NCI-H510A (cell line): ENCODE measurements at places on chromosomes 16 and 17.

- DNase-seq: no peak
These were observed 32.5 kb downstream of the MARF1 start for GRCh38 chr16:15610369-15610871.

DNA sequence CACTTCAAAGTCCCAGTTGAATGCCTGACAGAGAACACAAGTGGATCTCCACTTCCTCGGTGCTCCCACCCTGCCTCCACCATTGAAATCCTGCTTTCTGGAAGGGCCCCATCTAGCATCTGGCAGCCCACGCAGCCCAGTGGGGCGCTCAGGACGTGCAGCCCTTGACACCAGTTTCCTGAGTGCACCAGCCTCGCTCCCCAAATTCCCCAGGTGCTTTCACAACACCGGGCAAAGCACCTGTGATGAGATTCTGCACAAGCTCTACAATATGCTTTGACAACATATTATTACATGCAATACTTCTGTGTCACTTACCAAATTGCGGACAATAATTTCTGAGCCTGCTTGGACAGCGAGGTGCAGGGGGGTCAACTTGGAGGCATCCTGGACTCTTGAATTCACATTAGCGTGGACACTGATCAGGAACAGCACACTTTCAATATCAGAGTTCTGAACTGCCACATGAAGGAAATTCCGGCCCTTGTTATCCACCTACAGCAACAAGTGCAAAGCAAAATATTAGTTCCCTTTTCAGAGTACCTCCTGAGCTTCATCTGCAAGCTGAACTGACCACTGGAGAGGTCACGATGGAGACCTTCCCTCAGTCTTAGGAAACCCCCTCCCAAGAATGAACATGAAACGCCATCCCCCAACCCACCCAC lies 33.9 kb downstream of the CYB5D2 start:
- no peak for DNase-seq

- DNase-seq: no peak
These were observed 22.1 kb upstream of the FASN start for GRCh38 chr17:82120148-82120547.

DNA sequence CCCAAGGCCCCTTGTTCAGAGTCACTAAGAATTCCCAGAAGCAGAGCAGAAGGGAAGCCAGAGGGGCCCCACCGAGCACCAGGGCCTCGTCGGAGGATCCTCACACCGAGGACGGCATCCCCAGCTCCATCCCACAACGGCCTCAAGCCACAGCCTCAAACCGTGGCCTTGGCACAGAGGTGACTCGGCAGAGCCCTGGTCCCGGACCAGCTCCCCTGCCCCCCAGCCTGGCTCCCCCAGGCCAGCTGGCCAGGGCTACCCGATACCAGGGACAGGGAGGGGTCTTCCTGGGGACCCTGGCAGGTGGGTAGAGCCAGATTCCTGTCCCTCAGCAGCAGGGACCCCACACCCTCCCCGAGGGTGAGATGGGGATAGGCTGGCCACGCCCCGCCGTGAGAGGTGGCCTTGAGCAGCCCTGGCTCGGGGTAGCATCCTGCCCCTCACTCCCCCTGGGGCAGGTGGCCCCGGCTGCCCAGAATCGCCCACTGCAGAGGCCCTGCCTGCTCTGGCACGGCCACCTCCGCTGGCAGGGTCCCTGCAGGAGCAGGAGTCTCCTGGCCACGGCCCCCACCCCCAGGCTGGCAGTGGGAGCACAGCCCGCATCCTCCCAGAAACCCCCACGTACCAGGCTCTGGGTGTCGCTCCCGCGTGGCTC lies 5.6 kb upstream of the PVALEF start:
- no peak for DNase-seq

DNA sequence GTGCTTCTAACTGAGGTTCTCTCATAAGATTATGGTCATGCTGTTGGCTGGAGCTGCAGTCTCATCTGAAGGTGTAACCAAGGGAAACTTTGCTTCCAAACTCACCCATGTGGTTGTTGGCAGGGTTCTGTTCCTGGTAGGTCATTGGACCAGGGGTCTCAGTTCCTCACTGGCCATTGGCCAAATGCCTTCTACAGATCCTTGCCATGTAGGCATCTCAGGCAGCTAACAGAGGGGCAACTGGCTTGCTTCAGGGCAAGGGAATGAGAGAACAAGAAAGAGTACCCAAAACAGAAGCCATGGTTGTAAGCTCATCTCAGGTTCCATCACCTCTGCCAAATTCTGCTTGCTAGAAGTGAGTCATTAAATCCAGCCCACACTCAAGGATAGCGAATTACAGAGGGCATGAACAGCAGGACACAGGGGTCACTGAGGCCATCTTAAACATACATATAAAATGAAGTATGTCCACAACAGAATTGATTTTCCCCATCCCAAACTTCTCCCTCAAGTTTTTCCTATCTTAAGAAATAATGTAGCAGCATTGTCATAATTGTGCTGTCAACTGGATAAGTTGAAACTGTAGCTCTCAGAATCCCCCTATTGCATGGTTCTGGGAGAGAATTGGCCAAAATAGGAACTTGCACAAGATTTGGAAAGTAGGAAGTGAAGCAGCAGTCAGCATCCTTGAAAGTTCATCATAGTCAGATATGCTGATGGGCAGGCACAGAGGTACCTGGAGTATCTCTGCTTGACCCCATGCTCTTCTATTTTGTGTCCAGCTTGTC lies 42.4 kb upstream of the CES5A start:
- DNase-seq: no peak

- no peak for DNase-seq
These were observed 13.9 kb upstream of the USP36 start for GRCh38 chr17:78854508-78854907.

- no peak for DNase-seq
These were observed 11.2 kb upstream of the ACSF2 start for GRCh38 chr17:50414808-50415207.

GRCh38 chr16:68370581-68371275 lies 59.9 kb downstream of the PRMT7 start:
- DNase-seq: peak; percentile 60

DNA sequence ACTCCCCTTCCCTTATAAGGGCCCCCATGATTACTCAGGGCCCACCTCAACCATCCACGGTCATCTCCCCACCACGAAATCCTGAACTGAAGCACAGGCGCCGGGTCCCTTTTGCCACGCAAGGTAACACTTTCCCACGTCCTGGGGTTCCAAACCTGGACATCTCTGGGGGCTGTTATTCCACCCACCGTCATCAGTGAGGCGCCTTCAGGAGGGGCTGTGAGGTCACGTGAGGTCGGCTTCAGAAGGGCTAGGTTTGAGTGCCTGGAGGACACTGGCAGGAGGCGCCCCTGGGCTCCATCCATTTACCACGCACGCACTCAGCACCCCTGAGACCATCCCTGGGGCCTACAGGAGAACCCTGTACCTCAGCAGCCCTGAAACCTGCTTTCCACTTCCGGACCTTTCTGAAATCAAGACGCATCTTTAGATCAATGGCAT lies 4.1 kb downstream of the CD2BP2 start:
- DNase-seq: no peak

GRCh38 chr17:8843344-8843743 lies 24.1 kb downstream of the PIK3R6 start:
- DNase-seq: no peak

DNA sequence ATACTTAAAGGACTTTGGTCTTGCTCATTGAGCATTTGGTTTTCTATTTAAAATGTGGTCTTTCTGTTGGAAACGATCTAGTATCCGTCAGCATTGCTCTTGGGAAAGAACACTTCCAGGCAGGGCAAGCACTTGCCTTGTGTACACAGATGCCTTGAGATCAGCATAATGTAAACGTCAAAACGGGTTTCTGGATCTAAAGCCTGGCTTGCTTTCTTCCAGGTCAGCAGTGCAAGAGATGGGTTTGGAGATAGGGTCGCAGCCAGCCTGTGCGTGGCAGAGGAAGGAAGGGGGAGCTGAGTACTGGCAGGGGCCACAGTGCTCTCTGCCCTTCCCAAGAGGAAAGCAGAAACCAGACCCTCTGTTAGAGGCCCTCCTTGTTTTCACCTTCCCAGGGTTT lies 175.5 kb downstream of the LGALS9B start:
- no peak for DNase-seq

- DNase-seq: no peak
These were observed 132.2 kb upstream of the MPHOSPH6 start for GRCh38 chr16:82302042-82302727.

- DNase-seq: no peak
These were observed 12.7 kb upstream of the DNAH17 start for GRCh38 chr17:78589885-78590284.

DNA sequence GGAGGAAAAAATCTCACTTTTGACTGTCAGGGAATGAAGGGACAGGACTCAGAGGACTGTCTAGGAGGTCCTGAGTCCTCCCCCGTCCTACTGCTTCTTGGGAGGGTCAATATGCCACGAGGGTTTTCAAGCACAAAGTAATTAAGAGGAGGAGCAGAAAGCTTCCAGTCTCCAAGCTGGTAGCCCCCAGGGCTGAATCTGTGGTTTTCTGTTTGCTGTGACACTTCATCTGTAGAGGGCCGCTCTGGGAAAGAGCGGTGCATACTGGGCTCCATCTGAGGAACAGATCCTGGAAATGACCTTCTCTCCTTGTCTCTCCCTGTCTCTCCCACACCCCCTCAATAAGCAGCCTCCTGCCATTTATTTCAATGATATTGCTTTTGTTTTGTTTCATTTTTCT lies 180.1 kb upstream of the SDK2 start:
- no peak for DNase-seq

DNA sequence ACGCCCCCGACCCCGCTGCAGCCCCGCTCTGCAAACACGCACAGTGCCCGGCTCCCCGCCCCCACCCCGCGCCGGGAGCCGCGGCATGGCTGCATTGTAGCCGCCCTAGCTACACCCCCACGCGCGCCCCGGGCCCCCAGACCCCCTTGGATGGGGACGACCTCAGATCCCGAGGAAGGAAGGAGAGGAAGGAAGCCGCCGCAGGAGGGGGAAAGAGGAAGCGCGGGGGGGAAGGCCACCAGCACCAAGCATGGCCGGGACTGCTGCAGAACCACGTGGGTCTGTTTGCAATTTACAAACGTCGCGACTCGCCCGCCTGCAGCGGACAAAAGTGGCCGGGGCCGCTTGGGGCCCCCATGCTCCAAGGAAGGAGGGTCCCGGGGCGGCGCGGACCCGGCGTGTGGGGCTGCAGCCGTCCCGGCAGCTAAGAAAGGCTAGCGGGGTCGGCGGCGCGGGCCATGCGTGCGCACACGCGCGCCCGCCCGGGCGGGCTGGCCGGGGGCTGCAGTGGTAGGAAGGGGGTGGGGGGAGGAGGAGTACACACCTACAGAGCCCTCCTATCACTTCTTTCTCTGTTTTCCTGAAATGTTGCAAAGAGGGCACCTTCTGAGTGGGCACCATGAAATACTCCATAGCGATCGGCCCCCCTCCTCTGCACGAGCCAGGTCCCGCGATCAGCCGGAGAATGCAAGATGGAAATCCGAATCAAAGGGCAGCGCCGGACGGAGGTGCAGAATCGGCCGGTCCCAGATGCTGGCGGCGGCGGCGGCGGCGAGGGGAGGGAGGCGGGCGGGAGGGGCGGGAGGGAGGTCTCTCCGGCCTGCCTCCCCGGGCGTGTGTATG lies 488 bp downstream of the TFAP4 start:
- no peak for DNase-seq
